ENCODE measurements at places on chromosomes 3 and 15.

DNA sequence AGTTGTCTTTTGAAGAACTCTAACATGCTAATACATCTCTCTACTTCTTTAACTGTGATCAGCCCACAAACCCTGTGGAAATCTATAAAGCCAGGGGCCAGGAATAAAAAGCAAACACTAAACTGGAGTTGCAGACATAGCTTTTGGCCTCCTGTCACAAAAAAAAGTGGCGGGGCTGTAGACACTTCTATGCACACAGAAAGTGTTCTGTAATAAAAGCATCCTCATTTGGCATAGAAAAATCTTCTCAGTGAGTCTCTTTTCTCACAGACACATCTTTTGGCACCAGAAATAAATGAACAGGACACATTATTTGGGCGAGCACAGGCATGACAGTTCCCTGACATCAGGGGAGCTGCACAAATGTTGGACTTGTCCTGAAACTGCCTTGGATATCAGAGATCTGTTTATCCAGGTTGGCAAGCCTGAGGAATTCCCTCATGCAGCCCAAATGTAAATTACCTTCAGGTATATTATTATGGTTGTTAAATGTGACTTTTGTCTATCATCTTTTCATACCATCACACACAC, 355.4 kb downstream of the FGF12 start:
- DNase-seq, result no peak

DNA sequence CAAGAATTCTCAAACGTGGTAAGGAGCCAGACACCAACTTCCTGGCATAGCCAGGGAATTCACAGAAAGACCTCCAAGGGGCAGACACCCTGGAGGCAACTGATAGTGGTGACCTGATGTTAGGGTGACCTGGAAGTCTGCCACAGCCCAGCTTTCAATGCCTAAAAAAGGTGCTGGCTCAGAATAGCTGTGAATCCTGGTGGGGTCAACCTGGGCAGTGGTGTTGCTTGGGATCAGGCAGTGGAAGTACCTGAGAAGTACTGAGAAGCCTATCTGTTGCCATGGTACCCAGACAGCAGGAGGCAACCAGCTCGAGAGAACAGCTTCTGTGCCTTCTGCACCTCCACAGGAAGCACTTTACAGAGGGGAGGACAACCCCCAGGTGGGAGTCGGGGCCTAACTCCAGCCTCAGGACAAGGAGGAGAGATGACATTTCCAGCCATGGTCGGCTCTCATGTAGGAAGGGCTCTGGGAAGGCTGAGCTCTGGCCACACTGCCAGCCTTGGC, 55.4 kb upstream of the LARS2 start:
- no peak for DNase-seq

DNA sequence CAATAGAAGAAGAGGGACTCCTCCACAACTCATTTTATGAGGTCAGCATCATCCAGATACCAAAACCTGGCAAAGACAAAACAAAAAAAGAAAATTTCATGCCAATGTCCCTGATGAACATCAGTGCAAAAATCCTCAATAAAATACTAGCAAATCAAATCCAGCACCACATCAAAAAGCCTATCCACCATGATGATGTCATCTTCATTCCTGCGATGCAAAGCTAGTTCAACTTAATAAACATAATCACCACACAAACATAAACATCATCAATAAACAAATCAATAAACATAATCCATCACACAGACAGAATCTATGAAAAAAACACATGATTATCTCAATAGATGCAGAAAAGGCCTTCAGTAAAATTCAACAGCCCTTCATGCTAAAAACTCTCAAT, 342.1 kb downstream of the RSL24D1 start:
- DNase-seq, result no peak

GRCh38 chr3:53729618-53730017, 116.6 kb downstream of the CHDH start:
- no peak for DNase-seq

DNA sequence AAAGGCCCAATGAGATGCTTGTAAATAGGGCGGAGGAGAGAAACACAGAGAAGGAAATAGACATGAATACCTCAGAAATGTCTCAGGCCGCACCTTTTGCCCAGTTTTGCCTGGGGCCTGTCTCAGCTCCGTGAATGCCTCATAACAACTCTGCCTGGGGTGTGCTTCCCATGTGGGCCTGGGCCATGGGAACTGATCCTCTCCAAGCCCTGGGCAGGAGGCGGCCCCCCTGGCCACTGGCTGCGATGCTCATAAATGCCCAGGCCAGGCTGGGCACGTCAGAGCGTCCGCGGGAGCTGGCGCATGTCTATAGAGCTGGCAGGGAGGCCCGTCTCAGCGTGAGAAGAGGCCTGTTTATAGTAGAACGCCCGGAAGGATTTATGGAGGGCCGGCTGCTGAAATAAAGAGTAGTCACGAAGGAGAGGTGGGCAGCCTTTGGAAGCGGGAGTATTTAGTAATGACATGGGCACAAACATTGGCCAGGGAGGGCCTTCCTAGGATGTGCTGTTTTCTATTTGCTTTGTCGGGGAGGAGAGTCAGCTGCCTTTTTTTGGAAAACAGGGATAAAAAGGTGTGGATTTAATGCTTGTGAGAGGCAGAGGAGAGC, 85.9 kb upstream of the IGF1R start:
- DNase-seq, result no peak

- DNase-seq, result no peak
Observed at GRCh38 chr3:46913644-46914043, 36.1 kb downstream of the PTH1R start.

DNA sequence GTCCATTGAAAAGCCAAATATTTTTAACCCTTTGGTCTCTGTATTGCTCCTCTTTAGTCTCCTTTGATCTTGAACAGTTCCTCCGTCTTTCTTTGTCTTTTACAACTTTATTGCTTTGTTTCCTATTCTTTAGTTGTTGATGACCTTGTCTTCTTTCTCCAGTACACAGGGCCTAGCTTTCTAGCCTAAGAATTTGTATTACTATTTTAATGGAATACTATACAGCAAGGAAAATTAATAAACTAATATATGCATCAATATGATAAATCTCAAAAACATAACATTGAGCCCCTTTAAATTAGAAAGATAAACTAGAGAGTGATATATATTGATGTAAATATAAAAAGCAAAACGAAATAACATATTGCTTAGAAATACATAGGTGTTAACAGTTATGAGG, 88.7 kb downstream of the NR1D2 start:
- no peak for DNase-seq

- no peak for DNase-seq
Observed at GRCh38 chr3:42230860-42231259, 35.1 kb downstream of the CCK start.

DNA sequence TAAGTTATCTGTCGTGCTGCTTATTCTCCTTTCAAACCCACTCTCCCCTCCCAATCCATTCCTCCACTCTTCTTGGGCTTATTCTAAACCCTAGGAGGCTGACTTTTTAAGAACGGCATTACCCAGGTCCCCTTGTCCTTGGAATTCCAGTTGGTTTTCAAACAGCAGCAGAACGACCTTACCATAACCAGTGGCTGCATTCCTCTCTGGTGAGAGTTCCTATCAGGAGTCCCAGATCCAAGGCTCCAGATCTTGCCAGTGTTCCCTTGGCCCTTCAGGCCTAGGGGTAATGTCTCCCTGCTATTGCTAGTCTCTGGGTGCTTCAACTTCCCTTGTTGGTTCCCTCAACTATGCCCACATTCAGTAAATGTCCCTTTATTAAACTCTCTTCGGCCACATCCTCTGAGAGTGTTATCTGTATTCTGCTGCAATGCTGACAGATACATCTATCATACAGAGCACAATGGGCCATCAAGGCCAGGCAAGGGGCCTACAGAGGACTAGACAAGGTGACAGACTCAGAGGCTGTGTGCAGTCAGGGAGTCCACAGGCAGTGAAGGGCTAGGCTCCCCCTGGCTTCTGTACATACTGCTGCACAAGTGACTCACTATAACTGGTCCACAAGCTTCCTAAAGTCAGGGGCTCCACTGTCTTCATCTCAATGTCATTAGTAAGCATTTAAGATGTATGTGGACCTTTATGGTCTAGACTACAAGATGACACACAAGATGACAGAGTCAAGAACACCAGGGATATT, 10.1 kb downstream of the LYSMD2 start:
- no peak for DNase-seq

DNA sequence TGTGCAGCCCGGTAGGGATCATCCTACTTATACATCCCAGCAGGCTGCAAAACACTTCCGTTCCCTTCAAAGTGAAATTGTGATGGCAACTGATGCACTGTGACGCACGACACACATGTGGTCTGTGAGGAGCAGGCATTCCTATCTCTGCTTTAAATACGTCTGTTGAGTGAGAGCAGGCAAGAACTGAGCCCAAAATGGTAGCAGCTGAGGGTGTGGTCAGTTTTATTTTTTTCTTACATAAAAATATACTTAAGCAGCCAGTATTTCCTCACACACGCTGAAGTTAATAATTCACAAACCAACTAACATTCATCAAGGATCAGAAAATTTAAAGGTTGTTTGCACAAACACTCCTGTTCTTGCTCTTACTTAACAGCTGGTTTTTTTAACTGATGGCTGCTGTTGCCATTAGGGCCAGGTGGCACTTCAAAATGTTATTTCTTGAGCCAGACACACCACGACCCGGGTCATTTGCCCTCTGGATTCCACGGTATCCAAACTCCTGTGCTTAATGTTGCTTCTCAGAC, 23.9 kb downstream of the LRIG1 start:
- no peak for DNase-seq

- no peak for DNase-seq
Observed at GRCh38 chr3:155270485-155271342, 22.8 kb downstream of the STRIT1 start.

DNA sequence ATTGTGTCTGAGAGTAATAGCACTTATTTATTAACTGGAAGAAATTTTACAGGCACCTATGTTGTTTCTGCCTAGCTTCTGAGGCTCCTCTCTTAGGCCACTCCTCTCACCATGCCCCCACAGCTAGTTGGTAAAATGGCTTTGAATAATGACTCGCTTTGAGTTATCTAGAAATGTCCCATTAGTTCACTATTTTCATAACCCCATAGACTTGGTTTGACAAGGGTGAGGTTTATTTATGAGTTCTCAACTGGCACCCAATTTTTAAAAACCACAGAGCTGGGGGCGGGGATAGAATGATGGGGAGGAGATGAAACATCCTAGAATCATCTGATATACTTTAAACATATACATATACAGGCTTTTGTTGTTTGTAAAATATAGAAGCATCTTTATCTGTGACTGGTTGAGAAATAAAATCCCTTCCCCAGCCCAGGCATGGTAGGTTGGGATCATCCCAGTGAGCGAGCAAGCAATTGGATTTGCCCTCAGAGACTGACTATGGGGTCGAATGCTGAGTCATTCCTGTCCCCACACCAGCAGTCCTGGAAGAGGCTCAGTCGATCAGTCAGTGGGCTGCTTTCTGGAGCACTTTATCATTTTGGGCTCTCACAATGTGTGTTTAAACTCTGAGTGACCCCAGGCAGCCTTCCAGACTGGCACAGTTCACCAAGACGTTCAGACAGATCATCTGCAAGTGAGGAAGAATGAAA, 60.2 kb upstream of the TSEN2 start:
- DNase-seq, result no peak

DNA sequence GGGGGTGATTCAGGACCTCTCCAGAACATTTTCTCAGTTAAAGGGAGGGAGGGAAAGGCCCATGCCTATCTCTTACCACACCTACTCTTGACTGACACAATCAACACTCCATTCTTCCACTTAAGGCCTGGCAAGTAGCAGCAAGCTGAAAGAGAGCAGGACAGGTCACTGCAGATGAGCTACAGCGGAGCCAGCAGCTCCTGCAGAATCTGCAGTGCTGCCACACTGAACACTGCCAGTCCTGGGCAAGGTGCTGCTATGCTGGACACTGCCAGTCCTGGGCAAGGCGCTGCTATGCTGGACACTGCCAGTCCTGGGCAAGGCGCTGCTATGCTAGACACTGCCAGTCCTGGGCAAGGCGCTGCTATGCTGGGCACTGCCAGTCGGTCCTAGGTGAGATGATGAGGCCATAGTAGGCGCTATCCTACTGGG, 143.7 kb downstream of the MYLK start:
- no peak for DNase-seq

DNA sequence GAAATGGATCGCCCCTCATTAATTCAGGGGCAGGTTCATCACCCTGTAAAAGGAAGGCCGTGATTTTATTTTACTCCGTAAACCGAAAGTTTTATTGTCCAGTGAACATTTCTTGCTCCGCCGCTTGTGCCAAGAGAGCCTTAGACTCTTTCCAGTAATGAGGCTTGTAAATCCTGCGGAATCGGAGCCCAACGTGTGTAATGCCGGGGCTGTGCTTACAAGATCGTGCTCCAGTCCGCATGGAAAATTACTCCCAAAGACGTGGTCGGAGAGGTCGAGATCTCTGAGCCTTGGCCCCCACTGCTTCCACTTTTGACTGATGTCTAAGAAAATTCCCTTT, 649 bp upstream of the PLOD2 start:
- DNase-seq, result no peak

- no peak for DNase-seq
Observed at GRCh38 chr15:71002316-71002715, 109.7 kb downstream of the LRRC49 start.

- DNase-seq, result no peak
Observed at GRCh38 chr3:50587373-50587772, 18.1 kb downstream of the HEMK1 start.

DNA sequence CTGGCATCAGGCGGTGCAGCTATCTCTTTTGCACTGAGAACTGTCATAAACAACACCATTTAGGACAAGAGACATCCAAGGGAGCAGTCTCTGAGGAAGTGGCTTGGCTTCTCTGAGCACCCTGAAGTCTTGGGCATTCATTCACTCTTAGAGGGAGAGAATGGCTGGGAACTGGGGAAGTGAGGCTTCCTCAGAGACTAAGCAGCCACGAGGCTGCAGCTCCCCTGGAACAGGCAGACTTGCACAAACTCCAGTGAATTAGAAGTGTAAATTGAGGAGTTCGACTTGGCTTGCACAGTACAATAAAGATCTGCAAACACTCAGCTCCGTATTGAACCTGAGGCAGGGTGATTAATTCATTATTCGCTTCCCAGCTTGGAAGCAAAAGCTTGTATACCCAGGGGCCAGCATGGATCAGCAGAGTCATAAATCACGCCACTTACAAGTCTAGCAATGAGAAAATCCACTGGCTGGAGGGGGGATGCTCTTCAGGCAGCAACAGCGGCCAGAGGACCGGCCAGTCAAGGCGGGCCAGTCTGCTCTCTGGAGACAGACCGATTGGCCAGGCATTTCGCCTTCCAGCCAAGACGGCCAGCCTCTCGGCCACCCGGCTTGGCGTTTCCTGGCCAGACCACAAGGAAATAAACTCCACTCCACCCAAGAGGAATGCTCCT, 118.8 kb upstream of the ADPGK start:
- DNase-seq, result no peak

- no peak for DNase-seq
Observed at GRCh38 chr3:139808201-139808600, 126.8 kb upstream of the CLSTN2 start.

Measured in activated CD8-positive, alpha-beta memory T cell treated with anti-CD3 and anti-CD28 coated beads for 24 hours (primary cell).